ENCODE measurements at places on chromosomes 1 and 21. TPM values are rescaled to one million over a fixed set of nuclear protein-coding genes. Genes with fewer than 3 reads are reported as not detected.

DNA sequence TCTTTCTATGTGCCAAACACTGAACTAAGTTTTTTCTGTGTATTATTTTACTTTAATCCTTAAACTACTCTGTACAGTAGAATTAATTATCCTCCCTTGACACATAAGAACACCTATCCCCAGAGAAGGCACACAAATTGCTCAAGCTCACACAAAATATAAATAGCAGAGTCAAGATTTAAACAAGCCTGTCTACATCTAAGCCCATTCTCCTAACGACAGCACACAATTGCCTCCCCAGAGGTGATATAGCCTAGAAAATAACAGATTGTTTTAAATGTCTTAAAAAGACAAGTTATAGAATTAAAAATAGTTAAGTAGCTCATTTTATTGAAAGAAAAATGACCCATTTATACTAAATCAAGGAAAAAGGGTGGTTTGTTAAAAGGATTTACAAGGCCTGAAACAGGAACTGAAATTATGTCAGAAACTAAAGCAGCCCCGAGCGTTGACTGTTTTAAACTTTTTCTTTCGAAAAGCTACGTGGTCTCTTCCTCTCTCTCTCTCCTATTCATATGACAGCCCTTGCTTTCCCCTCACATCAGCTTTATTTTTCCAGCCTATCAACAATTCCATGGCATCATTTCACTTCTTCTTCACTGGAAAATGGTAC, 30.5 kb downstream of the TNFSF18 start:
- DNase-seq, result no peak

Gene HES5
- not detected for total RNA-seq

Gene VAV3
- 1.1 TPM for total RNA-seq

DNA sequence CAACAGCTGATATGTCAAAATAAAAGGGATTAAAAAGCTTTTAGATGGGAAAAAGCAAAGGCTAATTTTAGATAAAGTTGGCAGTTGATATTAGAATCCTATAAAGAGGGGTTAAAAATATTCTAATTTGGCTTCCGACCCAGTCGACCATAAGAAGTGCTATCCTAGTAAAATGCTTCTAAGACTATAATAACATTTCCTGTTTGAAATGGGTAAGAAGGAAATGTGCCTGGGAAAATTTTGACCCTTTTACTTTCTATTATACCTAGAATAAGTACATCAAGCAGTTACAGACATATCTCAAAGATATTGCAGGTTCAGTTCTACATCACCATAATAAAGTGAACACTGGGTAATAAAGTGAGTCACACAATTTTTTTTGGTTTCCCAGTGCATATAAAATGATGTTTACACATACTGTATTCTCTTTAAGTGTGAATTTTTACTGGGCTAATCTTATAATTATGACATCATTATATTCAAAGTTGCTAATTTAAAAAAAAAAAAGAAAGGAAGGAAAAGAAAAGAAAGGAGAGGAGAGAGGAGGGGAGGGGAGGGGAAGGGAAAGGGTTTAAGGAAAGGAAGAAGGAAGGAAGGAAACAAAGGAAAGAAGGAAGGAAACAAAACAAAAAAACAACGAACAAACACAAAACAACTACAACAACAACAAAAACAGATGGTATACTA, 308.2 kb upstream of the NR5A2 start:
- no peak for DNase-seq

DNA sequence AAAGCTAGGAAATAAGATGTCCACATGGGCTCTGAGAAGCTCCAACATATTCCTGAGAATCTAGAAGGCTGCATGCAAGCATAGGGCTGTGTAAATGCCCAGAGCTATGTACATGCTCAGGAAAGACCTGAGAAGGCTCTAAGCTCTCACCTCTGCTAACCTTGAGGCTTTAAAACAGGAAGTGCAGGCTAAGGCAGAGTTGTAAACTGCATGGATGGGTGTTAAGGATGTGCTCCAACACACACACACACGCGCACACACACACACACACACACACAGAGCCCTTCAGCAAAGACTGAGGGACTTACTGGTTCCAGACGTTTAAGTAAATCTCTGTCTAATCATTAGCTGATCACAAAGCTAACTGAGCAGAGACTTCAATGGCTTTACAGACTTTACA, 162.9 kb downstream of the TRABD2B start:
- no peak for DNase-seq
